ENCODE measurements at places on chromosomes 1 and 21. TPM values are rescaled to one million over a fixed set of nuclear protein-coding genes. Genes with fewer than 3 reads are reported as not detected.

- DNase-seq, result no peak
Measured at GRCh38 chr21:43657355-43658087, 1.8 kb downstream of the HSF2BP start.

DNA sequence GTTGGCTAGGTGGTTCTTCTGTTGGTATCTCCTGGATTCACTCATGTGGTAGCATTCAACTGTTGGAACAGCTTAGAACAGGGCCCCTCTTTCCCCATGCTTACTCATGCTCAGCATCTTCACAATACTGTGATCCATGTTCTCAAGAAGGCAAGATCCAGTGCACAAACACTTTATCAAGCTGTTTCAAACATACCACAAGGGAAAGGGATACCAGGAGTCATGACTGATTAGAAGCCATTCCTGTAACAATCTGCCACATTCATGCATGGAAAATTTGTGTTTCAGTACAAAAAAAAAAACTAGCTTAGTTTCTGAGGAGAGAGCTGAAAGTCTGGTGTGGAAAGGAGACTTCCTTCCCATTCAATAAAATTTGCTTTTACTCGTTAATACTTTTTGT, 169.8 kb upstream of the CACYBP start:
- DNase-seq, result no peak

DNA sequence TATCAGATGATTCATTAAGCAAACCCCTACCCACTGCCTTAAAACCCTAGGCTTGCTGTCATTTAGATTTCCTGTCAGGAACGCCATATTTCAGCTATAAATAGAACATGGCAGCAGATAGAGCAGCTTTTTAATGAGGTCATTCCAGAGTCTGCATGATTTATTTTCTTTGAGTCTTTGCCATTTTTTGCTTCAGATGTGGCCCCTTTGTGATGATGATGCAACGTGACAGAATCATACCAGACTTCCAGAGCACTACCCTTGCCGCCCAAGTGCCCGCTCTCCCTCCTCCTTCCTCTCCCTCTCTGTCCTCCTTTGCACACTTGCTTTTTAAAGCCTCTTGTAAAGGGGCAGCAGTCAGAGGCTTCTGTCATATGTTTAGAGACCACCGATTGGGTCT, 55.5 kb upstream of the TRIM67 start:
- DNase-seq, result peak; percentile 54

- no peak for DNase-seq
Measured at GRCh38 chr1:30410153-30410851, 313.1 kb downstream of the MATN1 start.

DNA sequence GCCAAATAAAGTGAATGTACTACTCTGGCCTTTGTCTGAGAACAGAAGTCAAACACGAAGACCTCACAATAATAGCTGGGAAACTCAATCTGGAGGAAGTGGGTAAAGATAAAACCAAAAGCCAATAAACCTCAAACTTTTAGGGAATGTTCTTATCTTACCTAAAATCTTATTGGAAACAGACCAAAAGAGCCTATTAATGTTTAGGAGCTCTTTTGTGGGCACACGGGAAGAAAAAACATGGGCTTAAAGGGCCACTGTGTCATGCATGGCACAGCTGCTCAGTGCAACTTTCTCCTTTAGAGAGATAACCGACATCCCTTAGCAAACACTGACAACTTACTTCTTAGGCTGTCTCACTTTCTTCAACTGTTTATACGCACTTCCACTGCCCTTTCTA, 16.1 kb downstream of the EIF2B3 start:
- DNase-seq, result peak; percentile 89

GRCh38 chr1:46757247-46757955, 38.5 kb upstream of the EFCAB14 start:
- no peak for DNase-seq

- DNase-seq, result no peak
Measured at GRCh38 chr1:16180291-16180824, 24.5 kb upstream of the EPHA2 start.

GRCh38 chr21:34335316-34335715, 28.5 kb upstream of the KCNE2 start:
- no peak for DNase-seq

- DNase-seq, result no peak
Measured at GRCh38 chr1:238119060-238119459, 228.3 kb upstream of the ZP4 start.

DNA sequence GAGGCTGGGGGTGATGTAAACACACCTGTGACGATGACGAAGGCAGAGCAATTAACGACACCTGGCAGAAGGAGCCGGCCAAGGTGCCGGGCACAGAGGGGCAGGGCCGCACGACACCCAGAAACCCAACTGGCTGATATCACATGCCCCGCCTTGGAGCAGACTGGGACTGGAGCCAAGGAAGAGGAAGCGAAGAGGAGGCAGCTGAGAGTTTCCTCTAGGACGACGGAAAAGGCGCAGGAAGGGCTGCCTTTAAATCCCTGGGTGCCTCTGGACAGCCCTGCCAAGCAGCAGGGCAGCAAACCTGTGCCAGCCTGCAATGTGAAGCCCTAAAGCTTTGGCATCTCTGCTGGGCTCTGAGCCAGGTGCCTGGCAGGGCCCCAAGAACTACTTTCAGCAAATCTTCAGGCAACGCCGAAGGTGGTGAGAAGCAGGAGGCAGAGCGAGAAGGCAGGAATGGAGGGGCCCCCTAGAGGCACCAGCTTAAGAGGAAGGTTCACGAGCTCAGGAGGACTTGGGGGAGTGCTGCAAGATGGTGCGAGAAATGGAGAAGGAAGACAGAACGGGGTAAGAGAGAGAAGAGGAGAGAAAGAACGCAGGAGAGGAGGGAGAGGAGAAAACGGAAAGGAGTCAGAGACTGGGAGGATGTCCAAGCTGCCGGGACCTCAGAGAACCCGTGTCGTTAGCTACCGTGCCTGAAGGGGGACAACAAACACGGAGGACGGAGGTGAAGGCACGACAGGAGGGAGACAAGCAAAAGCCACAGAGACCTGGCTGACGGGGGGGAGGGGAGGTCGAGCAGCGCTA, 25.3 kb upstream of the PEF1 start:
- peak; percentile 65 for DNase-seq

DNA sequence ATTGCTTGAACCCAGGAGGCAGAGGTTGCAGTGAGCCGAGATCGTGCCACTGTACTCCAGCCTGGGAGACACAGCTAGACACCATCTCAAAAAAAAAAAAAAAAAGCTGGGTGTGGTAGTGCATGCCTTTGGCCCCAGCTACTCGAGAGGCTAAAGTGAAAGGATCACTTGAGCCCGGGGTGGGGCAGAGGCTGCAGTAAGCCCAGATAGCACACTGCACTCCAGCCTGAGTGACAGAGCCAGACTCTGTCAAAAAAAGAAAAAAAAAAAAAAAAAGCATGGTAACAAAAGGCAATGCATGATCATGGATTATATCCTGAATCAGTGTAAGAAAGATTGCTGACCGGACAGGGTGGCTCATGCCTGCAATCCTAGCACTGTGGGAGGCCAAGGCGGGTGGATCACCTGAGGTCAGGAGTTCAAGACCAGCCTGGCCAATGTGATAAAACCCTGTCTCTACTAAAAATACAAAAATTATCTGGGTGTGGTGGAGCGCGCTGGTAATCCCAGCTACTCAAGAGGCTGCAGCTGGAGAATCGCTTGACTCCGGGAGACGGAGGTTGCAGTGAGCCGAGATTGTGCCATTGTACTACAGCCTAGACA, 76.3 kb downstream of the RUSC1 start:
- peak; percentile 4 for DNase-seq

GRCh38 chr1:99603699-99604560, 42.0 kb upstream of the PALMD start:
- DNase-seq, result no peak

DNA sequence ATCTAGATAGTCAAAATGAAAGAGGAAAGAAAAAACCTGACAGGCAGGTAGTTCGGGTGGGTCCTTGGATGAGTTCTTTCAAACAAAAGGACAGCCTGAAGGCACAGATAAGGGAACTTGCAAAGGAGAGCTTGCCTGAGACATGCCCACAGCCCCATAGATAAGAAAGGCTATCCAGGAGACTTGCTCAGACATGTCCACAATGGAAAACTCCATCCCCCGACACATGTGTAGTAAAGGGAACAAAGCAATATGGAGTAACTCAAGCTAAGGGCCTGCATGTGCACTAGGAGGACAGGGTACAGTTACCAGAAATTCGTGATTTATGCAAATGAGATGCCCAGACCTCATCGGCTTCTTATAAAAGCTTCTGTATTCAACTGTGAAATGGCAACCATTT, 281.5 kb downstream of the NEGR1 start:
- no peak for DNase-seq

DNA sequence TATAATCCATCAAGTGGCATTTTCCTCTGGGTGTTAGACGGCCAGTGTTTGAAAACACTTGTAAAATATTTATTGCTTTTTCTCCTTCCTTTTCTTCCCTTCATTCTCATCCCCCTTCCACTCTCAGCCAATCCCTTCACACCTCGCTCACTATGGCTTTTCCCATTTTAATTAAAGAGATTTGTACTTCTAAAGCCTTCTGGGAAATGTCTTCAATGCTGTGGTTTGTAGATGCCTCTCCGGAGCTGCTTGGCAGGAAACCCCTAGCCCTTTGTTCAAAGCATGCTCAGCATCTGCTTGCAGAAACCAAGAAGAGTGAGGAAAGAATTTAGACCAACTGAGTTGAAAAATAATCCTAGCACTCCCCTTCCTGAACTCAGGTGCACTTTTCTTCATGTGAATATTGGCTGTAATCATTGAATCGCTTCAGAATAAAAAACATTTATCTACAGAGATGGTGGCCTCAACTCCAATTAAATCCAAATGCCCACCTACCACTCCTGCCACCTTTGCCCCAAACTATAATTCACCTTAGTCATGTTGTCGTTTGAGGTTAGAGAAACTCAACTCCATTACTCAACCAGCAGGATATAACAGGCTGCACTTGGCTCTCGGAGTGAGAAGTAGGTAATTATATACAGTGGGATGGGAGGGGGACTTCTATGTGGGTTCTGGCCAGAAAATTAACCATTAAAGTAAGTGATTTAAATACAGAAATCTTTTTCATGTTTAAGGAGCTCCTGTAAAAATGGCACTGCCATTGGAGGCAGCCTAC, 659.4 kb upstream of the CAMK1G start:
- DNase-seq, result no peak

DNA sequence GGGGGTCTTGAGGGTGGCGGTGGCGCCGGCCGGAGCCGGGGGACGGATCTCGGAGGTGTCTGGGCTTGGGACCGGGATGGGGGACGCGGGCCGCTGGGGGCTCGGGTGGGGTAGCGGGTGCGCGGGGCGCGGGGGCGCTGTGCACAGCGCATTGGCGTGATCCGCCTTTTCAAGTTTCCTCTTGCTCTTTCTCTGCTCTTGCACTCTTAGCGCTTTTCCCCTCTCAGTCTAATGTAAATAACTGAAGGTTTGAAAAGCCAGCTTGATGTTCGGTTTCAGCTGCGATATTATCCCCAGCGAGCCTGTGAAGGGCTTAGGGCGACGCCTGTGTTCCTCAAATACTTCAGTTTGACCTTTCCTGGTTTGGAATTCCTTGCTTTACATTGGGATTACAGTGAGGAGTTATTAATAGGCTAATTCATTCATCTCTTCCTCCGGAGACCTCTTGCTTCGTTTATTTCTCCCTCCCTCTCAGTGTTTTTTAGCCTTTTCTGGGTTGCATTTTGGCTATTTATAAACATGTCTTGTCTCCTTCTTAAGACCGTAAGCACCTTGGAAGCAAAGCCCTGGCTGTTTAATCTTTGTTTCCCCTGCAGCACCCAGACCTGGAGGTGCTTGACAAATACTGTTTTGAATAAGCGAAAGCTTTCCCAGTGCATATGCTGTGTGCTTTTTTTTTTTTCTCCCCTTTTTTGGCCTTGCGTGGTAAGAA, 693 bp downstream of the RAB4A start:
- DNase-seq, result peak; percentile 51

- DNase-seq, result no peak
Measured at GRCh38 chr1:1542766-1543705, 2.6 kb upstream of the TMEM240 start.

DNA sequence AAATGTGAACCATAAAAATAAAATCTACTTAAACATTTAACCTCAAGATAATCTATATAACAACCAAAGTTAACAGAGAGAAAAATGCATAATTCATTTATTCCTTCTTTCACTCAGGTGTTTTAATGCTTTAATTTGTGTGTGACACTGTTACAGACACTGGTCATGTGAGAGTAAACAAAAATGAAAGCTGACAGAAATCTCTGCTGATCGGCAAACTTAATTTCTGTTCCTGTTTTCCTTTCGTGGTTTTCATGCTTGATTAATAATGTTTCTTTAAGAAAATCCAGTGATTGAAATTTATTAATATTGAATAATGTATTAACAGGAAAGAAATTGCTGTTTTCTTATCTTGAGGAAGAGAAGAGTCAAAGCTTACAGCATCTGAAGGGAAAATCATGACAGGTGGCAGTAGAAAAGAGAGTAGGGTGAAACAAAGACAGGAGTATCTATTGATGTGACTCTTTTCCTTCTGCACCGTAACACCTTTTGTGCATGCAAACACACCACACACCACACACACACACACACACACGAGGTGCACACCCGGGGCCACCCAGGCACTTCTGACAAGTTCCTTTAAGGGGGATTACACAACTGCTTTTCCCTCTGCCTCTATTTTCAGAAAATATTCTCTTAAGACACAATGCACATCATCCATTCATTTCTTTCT, 1.6 kb downstream of the OR2AK2 start:
- no peak for DNase-seq

GRCh38 chr1:13807209-13807608, 107.2 kb downstream of the PRDM2 start:
- DNase-seq, result no peak

DNA sequence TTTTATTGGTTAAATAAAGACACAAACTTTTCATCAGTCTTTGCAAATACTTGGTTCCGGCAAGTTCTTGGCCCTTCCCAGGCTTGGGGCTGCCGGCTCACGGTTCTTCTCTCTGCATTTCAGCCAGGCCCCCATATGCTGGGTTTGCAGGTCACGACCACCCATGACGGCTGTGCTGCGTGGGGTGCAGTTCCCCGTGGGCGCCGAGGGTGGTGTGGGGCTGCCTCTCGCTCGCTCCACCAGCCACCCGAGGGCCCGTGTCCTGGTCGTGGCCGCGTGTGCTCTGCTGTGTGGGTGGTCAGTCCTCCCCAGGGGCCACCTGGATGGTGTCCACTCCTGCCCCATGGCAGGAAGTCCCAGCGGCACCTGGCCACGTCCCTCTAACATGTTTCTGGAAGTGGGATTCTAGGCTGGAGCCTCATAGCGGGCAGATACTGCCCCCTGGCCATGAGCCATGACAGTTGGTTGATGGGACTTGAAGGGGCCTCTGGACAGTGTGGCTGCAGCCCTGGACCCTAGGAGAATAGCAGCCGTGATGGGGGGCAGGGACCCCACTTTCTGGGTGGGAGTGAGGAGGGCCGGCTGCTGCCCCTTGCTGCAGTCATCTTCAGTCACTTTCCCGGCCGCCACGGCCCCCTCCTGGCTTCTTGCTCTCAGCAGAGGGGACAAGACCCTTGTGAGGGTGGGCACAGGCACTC, 46.3 kb downstream of the SKI start:
- DNase-seq, result peak; percentile 69

GRCh38 chr1:156750191-156750672, 1.2 kb downstream of the HDGF start:
- DNase-seq, result no peak

- no peak for DNase-seq
Measured at GRCh38 chr1:111600886-111601386, 18.7 kb upstream of the RAP1A start.

The PLCH2 gene
- total RNA-seq, result 0.56 TPM

The LCE3E gene
- not detected for total RNA-seq

The OR2L3 gene
- total RNA-seq, result not detected

The HNRNPCL2 gene
- not detected for total RNA-seq

The BLZF1 gene
- total RNA-seq, result 20.4 TPM

The ZNF648 gene
- not detected for total RNA-seq

The TGFB2 gene
- total RNA-seq, result 22.1 TPM

The RXFP4 gene
- total RNA-seq, result not detected
